Common myeloid progenitor, CD34-positive (primary cell): ENCODE measurements at places on chromosomes 13 and 19.

DNA sequence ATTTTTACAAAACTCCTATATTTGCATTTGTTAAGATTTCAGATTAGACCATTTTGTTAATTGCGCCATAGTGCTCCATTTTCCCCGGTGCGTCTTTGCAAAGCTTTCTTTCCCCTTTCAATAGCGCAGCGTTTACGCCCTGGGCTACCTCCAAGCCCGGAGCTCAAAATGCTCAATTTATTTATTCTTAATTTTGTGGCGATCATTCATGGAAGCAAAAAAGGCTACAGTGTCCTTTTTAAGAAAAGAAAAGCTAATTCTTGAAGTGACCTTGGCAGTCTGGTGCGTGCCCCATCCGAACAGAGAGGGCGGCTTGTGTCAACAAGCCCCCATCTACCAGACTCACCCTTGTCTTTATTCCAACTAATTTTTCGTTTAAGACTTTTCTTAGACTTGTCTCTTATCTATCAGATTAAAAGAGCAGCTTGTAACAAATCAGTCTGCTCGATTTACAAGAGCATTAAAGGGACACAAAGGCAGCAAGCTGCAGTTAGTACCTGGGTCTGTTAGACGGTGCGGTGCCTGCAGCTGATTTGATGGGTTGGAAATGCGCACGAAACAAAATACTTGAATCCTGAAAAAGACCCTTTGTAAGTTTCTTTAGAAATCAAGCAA, 30.1 kb downstream of the GSX1 start:
- DNase-seq, result no peak

DNA sequence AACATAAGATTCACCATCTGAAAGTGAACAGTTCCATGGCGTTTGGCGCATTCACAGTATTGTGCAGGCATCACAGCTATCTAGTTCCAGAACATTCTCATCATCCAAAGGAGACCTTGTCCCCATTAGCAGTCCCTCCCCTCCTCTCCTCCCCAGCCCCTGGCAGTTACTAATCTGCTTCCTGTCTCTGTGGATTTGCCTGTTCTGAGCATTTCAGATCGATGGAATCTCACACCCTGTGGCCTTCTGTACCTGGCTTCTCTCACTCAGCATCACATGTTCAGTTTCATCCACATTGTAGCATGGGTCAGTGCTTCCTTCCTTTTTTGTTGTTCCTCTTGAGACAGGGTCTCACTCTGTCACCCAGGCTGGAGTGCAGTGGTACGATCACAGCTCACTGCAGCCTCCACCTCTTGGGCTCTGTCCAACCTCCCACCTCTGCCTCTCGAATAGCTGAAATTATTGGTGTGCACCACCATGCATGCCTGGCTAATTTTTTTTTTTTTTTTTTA, 34.6 kb downstream of the CRTC1 start:
- DNase-seq, result peak; percentile 18

DNA sequence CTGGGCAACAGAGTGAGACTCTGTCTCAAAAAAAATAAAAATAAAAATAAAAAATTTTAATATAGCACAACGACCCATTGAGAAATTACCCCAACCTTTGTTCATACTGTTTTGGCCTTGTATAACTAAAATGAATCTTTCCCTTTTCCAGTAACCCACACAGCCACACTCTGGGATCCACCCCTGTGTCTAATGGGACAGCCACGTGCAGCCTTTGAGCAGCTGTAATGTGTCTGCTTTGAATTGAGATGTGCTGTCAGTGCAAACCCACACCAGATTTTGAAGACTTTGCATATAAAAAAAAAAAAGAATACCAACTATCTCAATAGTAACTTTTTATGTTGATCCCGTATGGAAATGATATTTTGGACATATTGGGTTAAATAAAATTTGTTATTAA, 112.7 kb upstream of the UBL3 start:
- no peak for DNase-seq

DNA sequence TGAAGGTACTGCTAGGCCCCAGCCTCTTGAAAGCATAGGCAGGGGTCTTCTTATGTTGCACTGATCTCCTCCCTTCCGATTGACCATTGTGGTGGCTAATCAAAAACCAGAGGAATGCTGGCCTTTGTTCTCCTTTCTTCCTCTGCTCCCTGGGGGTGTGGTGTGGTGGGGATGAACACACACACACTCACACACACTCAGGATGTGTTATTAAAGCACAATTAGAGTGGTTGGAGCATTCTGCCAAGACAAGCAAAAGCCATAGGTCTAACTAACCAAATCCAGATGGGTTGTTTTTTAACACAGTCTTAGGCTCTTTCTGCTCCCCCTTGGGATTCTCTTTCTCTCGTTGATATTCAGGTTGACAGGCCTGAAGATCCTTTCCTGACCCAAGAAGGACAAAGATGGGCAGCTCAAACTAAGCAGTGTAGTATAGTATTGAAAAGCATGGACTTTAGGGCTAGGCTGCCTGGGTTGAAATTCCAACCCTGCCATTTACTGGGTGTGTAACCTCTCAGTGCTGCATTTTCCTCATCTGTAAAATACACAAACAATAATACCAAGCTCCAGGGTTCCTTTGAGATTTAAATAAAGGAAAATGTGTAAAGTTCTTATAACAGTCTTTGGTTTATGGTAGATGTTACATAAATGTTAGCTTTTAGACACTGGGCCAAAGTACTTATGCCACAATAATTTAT, 25.5 kb upstream of the DGKH start:
- DNase-seq, result no peak

- DNase-seq, result no peak
Measured at GRCh38 chr19:3899531-3900294, 19.2 kb downstream of the ATCAY start.

DNA sequence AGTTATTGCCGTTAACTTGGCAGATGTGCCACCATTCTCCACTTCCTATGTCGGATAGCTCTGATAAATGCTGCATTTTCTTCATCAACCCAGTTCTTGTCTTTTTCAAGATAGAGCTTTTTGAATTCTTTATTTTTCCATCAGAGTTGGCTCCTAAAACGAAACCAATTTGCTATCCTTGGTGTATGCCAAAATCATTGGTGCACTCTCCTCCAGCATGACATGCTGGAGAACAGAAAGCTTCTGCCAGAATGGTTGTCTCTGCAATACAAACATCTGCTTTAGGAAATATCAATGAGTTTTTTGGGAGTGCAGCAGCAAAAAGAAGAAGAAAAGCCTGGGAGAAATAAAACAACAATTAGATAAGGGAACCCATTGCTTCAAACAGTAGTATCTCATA, 124.2 kb downstream of the CDK8 start:
- DNase-seq, result no peak

GRCh38 chr13:42233726-42234125, 38.2 kb upstream of the AKAP11 start:
- no peak for DNase-seq
